ENCODE measurements at places on chromosomes 6 and 20.

- DNase-seq, result no peak
Measured at GRCh38 chr6:19788686-19789085, 48.5 kb upstream of the ID4 start.

- no peak for DNase-seq
Measured at GRCh38 chr6:2434912-2435311, 189.5 kb upstream of the GMDS start.

- DNase-seq, result no peak
Measured at GRCh38 chr6:139988685-139989084, 614.2 kb upstream of the CITED2 start.

GRCh38 chr20:48259456-48259855 is 474.2 kb upstream of the SULF2 start:
- DNase-seq, result no peak

GRCh38 chr20:11156922-11157321 is 483.1 kb upstream of the JAG1 start:
- no peak for DNase-seq

GRCh38 chr20:21053002-21053762 is 53.0 kb downstream of the LINC00237 start:
- peak; percentile 24 for DNase-seq

GRCh38 chr6:28941684-28942448 is 18.1 kb upstream of the TRIM27 start:
- DNase-seq, result no peak

GRCh38 chr6:166849749-166850183 is 106.6 kb downstream of the RNASET2 start:
- DNase-seq, result no peak

DNA sequence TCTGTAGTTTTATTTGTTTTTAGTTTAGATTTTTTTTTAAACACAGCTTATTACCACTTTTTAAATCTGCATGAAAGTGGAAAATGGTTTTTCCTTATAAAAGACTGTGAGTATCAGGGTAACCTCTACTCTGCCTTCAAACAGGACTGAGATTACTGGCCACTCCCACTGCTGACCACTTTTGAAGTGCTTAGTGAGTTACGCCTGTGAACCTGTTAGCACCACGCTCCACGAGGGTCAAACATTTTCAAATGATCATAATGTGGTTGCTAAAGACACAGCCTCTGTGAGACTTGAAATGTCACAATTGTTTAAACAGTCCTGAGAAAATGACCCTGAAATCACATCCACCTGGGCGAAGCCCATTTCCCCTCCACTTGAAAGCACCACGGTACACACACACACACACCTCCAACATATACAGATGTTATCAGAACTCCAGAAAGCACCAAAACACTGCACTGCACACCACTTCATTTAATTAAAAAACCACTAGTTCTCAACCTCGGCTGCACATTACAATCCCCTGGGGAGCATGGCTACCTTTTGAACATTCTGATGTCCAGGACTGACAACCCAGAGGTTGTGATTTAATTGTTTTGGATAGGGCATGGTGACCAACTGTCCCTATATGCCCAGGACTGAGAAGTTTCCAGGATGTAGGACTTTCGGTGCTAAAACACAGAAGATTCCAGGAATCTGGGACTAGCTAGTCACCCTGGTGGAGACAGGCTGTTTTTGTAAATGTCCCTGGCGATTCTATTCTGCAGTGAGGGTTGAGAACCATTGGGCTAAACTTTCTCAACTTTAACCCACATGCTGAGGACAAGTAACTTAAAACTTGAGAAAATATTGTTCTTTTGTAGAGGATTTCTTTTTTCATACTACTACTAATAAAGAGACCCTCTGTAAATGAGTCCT is 176.4 kb upstream of the MYLIP start:
- DNase-seq, result no peak

GRCh38 chr20:46267108-46268105 is 40.9 kb downstream of the CDH22 start:
- DNase-seq, result no peak

DNA sequence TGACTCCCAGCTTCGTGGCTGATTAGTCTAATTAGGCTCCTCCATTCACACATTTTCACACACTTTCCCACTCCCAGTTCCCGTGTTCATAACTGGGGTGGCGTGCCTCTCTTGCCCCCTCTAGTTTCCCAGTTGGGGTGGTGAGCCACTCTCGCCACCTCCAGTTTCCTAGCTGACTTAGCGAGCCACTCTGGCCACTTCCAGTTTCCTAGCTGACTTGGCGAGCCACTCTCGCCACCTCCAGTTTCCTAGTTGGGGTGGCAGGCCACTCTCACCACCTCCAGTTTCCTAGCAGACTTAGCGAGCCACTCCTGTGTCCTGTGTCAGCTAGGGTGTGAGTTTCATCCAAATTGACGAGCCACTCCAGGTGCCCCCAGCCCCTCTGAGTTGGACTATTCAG is 7.4 kb upstream of the GMPR start:
- no peak for DNase-seq

DNA sequence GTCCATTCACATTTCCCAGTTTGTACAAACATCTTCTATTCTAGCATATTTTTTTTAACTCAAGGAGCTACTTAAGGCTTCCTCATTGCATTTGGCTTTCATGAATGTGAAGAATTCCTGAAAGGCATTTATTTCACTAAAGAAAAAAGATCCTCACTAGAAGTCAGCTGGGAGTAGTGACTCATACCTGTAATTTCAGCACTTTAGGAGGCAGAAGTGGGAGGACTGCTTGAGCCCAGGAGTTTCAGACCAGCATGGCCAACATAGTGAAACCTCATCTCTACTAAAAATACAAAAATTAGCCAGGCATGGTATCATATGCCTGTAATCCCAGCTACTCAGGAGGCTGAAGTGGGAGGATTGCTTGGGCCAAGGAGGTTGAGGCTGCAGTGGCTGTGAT is 30.9 kb upstream of the XRN2 start:
- no peak for DNase-seq

DNA sequence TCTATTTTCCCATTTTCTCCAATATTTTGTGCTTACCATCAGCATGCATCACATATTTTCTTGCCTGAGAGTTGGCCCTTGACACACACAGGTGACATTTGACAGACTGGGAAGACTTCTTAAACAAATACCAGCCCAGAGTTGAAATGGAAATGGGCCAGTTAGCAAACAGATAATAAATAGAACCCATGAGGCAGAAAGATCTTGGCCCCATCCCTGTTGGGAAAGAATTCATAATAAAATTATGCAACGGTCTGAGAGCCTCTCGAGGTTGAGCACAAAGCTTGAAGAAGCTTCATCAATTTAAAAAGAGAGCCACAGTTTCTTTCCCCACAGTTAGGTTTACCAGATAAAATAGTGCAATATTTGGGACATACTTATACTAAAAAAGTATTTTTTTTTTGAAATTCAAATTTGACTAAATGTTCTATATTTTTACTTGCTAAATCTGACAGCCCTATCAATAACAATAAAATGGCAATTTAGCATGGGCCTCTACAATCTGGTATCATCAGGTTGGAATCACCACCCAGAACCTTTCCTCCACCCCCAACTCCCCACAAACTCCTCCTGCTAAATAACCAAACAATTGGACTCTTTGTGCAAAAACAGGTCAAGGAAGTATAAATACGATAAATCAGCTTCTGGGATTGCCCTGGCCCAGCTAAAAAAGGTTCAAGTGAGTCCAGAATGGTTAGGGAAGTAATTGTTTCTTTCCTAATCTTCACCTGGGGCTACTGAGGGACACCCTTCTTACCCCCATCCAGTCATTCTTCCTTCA is 129.8 kb downstream of the CD164 start:
- no peak for DNase-seq

DNA sequence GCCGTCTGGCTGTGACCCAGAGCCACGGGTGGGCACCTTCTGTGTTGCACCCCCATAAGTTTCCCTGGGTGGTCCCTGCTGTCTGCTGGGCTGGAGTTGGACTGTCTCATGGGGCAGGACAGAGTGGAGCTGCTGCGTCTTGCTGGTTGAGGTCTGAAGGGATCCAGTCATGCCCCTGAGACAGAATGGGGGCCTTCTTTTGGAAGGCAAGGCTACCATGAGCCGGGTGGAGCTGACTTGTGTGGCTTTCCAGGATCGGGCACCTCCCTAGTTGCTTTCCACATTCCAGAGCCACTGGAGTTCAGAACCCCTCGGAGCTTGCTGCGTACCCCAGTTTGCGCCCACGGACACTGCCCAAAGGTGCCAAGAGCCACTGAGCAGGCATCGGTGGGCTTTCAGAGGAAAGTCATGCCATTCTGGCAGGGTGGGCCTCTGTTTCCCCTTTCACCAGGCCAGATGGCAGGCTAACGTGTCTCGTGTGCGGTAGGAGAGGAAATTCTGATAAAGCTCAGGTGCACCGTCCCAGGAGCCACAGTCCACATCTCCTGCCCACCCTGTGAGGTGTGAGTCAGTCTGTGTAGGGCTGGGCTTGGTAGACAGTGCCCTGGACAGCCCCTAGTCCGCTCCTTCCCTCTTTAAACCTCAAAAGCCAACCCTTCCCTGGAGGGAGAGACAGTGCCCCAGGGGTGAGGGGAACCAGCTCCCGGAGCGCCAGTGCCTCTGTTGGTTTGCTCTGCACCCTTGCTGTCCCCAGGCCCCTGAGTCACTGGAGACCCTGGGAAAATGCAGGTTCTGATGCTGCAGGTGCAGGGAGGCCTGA is 125.3 kb downstream of the SYCP2 start:
- no peak for DNase-seq

DNA sequence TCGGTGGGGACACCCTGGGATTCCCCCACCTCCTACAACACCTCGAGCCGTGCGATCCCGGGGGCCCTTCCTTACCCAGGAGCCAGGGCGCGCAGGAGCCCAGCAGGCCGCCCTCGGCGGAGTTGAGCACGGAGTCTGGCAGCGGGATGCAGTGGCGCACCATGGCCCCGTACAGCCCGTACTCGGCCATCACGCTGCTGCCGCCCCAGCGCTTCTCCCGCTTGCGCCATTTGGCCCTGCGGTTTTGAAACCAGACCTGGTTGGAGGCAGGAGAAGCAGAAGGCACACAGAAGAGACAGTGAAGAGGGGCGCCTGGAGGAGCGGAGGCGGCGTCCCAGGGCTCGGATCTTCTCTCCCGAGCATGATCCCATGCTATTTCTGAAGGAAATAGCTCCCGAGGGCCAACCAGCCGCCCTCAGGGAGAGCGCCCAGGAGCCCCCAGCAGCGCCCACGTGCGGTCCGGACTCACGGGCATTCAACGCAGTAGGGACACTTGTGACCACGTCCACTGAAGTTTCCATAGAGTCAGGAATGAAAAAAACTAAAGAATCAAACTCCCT is 4.3 kb downstream of the VSX1 start:
- DNase-seq, result peak; percentile 46

- DNase-seq, result no peak
Measured at GRCh38 chr6:158561938-158562337, 2.0 kb downstream of the TMEM181 start.

DNA sequence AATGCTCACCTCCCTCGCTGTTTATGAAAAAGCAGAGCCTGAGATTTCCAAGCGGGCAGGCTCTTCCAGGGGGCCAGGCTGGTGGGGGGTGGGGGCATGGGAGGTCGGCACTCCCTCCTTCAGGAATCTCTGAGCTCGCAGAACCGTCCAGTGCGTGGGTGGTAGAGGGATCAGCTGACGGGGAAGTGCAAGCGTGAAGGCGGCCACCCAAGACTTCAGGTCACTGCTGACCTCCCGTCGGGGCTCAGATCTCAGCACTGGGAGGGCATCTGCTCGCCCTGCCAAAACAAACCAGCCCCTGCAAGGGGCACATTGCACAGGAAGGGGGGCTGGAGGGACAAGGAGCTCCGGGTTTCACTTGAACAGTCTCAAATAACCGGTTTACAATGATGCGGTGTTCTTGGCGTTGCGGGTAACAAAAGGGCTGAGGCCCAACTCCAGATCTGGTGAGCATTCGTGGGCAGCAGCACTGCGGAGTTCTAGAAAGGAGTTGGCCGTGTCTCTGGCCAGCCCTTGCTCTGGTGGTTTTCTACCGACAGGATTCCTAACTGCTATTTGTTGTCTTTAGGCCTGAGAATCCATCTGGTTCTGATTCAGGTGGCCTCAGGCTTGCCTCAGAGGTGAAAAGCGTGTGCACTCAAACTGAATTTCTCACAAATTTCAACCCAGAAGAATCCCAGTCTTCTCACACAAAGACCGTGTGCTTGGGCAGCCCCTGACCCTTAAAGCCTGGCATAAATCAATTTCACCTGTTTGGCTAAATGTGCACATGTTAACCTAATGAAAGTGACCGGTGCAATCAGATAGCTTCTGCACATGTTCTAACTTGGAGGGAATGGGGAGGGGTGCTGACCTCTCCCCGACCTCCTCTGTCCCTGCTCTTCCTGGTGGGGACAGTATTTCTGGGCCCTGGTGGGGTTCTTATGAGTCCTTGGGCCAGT is 191.6 kb downstream of the MYLK4 start:
- no peak for DNase-seq

DNA sequence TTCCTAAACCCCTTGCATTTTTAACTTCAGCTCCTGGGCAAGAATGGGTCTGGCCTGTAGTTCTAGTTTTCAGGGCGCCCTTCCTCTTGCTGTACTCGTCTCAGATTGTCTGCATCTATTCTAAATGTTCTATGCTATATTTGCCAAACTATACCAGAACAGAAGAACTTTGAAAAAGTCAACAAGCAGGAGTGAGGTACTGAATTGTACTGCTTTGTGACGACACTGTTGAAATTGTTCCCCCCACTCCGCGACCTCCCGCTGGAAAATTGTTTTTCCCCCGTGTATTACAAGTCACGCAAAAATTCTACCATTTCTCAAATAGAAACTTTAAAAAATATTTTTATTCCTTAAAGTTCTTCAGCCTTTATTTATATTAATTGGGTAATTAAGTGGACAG is 73.9 kb downstream of the CBFA2T2 start:
- DNase-seq, result no peak

GRCh38 chr6:124234801-124235200 is 431.1 kb downstream of the NKAIN2 start:
- no peak for DNase-seq

DNA sequence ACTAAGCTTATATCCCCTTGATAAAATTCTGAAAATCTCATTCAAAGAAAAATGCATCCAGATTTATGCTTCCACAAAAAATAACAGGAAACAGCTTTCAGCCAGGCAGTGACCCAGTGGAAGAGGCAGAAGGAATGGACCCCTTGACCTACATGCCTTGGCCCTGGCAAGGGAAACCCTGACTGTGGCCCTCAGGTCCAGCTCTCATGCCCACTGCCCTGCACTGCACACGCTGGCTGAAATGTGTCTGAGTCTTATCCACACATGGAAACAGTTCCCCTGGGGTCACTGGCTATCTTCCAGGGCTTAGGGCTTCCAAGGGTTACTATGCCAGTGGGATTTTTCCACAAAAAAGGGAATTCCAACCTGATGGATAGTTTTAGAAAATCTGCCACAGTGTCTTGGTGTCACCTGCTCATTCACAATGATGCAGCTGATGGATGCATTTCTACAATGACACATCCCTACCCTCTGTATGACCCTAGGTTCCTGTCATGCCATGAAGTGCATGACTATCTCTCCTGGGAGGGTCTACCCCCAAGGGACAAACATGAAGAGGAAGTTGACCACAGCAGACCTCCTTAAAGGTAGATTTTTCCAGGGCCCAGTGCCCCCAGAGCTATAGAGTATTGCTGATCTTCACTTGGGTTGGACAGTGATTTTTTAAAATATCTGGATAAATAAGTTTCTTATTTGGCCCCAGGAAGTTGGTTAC is 121.9 kb upstream of the CD93 start:
- DNase-seq, result no peak

- no peak for DNase-seq
Measured at GRCh38 chr6:121823437-121823851, 388.0 kb downstream of the GJA1 start.
